Left colon (tissue), 2 donors: ENCODE measurements at places on chromosomes 16 and 17. TPM values are rescaled to one million over a fixed set of nuclear protein-coding genes. Genes with fewer than 3 reads are reported as not detected.

PDILT gene
- not detected for total RNA-seq

CD300H gene
- total RNA-seq: not detected

SETD1A gene
- total RNA-seq: 12.2 TPM

MYH3 gene
- total RNA-seq: 1.0 TPM

PRSS22 gene
- total RNA-seq: 12.9 TPM

MT1F gene
- 9.0 TPM for total RNA-seq

ACSM2A gene
- total RNA-seq: not detected

HBZ gene
- total RNA-seq: not detected

BRICD5 gene
- total RNA-seq: 14.4 TPM

HIC1 gene
- 4.8 TPM for total RNA-seq

SLC5A11 gene
- 0.31 TPM for total RNA-seq

CLDN9 gene
- total RNA-seq: 0.42 TPM

KRT28 gene
- not detected for total RNA-seq

TAC4 gene
- not detected for total RNA-seq

TPPP3 gene
- total RNA-seq: 8.3 TPM

RGS11 gene
- total RNA-seq: 2.6 TPM

SLC35B1 gene
- 43.1 TPM for total RNA-seq

FA2H gene
- 48.5 TPM for total RNA-seq

MFAP4 gene
- 12.9 TPM for total RNA-seq

UTP4 gene
- total RNA-seq: 20.8 TPM

TPSD1 gene
- total RNA-seq: 2.8 TPM
